ENCODE measurements at places on chromosomes 6 and 20.

DNA sequence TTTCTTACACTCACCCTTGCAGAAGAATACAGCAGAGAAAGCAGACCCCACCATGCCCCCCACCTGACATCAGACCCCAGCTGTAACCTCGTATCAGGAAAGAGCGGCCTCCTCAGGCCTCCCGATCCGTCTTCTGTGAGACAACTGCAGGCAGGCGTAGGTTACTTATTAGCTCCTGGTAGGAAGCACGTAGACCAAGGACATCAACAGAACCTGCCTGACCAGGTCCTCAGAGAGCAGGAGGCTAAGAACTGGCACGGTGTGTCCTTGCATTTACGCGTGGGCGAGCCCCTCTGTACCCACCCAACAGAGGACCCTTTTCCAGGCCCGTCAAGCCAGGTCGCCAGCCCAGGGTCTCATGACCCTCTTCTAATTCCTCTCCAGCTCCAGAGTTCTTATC lies 51.0 kb downstream of the ABHD12 start:
- DNase-seq, result no peak

- DNase-seq, result no peak
Measured at GRCh38 chr6:351011-351866, 40.3 kb upstream of the IRF4 start.

- no peak for DNase-seq
Measured at GRCh38 chr6:130467146-130468050, 101.6 kb downstream of the TMEM200A start.

GRCh38 chr6:47817749-47818148 lies 35.9 kb downstream of the OPN5 start:
- no peak for DNase-seq

DNA sequence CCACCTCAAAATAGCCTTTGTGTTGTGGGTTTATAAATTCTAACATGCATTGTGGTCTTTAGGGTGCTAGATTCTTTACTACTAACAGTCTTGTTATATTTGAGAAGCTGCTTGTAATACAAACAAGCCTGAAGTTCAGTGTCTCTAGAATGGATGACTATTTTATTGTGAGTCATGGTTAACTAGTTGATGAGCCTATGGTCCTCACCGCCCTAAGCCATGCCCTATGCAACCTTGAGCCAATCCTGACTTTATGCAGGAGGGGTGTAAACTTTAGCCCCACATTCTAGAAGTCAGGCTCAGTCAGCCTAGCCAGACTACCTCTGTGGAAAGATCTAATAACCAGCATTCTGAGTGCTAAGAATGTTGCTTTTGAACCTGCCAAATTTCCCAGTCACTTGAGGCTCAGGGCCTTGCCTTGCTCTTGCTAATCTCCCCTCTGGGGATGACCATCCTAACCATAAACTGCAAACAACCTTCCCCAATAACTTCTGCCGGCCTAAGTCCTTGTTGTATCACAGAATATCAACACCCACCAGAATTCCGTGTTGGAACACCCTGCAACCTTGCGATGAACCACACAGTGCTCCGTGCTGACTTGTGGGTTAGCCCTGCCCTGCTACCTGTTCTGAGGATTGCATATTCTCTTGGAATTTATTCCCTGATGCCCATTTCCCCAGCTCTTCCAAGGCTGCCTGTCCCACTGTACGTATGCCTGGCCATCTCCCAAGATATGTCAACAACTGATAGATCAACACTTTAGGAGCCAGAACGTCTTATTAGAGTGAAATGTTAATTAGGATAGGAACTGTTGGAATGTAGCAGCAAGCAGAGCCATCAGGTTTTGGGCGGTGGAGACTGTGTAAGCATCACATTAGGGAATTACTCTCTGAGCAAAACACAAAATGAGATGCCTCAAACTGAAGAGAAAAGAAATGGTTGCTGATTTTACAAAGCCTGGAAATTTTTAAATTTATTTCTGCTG lies 71.7 kb upstream of the CEP85L start:
- DNase-seq, result no peak

DNA sequence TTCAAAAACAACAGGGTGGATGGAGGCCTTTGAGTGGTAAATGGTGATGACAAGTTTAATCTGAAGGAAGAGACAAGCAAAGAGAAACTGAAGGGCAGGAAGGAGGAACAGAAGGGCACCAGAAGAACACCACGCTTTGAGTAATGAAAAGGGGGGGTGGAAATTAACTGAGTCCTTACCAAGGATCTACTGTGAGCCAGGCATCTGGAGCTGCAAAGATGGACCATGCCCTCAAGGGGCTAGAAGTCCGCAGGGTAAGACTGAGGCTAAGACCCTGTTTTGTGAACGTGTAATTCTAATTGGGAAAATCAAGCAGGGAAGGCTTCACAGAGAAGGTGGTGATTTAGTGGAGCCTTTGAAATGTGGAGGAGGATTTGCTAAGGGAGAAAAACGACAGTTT lies 1.6 kb downstream of the NDRG3 start:
- DNase-seq, result no peak

DNA sequence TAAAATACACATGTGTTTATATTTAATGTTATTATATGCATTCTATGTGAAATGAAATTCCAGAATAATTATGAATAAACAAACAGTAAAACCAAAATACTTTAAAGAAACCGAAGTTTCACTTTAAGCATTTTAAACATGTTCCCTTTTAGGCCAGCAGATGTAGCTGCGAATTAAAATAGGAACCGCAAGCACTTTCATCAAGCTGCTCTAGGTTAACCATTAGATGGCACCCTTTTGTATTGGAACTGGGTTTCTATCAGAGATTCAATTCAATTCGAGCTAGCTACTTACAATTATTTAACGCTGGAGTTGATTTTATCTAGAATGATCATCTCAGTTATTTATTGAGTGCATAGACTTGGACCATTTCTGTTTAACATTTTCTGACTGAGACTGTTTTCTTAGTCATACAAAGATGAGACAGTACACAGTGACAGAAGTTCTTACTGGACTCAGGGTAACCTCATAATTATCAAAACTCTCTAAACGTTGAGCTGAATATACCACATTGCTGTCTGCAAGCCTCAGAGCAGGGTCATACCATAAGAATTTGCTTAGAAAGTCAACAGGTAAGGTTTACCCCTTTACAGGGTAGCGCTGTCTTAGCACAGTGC lies 8.5 kb downstream of the TMEM242 start:
- peak; percentile 50 for DNase-seq

GRCh38 chr20:17849901-17850683 lies 118.5 kb downstream of the SNX5 start:
- DNase-seq, result peak; percentile 39

DNA sequence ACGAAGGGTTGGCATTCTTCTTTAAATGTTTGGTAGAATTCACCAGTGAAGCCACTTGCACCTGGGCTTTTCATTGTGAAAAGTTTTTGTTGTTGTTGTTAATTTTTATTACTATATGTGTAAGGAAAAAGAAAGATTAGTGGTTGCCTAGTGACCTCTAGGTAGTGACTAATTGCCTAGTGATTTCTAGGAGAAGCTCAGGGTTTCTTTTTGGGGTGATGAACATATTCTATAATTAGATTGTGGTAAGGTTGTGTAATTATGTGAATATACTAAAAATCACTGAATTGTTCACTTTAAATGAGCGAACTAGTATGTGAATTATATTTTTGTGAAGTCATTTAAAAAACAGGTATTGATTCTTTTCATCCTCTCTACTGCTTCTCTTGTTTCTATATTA lies 123.8 kb upstream of the TMEM170B start:
- DNase-seq, result no peak

- no peak for DNase-seq
Measured at GRCh38 chr20:62359491-62360121, 7.5 kb downstream of the LAMA5 start.

GRCh38 chr6:9458424-9458823 lies 956.5 kb downstream of the TFAP2A start:
- no peak for DNase-seq

GRCh38 chr6:30258204-30258603 lies 45.0 kb upstream of the TRIM26 start:
- DNase-seq, result no peak

- no peak for DNase-seq
Measured at GRCh38 chr6:35078226-35078850, 62.8 kb downstream of the TCP11 start.

DNA sequence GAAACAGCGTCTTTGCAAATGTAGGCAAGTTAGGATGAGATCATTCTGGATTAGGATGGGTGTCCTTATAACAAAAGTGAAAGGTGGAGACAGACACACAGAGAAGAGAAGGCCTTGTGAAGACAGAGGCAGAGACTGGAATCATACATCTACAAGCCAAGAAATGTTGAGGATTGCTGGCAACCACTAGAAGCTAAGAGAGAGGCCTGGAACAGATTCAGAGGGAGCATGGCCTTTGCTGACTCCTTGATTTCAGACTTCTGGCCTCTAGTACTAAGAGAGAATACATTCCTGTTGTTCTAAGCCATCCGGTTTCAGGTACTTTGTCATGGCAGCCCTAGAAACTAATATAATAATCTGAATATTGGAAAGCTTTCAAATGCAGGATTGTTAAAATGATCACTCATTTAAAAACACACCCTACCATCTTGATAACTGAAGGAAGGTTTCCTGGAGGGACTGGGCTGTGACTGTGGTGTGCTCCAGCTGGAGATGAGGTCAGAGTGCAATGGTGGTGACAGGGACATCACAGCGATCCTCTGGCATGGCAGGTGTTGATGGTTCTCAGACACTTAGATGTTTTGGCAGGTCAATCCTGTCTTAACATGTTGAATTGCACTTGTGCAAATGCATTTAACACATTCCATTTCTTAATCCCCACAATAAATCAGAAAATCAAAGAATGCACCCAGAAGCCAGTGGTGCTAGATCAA lies 25.1 kb downstream of the CD83 start:
- DNase-seq, result no peak

GRCh38 chr6:157984686-157985225 lies 3.1 kb downstream of the SYNJ2 start:
- no peak for DNase-seq

GRCh38 chr6:105075210-105075609 lies 104.6 kb downstream of the POPDC3 start:
- no peak for DNase-seq

GRCh38 chr20:29410806-29411457 lies 1846.5 kb upstream of the DEFB115 start:
- DNase-seq, result no peak

DNA sequence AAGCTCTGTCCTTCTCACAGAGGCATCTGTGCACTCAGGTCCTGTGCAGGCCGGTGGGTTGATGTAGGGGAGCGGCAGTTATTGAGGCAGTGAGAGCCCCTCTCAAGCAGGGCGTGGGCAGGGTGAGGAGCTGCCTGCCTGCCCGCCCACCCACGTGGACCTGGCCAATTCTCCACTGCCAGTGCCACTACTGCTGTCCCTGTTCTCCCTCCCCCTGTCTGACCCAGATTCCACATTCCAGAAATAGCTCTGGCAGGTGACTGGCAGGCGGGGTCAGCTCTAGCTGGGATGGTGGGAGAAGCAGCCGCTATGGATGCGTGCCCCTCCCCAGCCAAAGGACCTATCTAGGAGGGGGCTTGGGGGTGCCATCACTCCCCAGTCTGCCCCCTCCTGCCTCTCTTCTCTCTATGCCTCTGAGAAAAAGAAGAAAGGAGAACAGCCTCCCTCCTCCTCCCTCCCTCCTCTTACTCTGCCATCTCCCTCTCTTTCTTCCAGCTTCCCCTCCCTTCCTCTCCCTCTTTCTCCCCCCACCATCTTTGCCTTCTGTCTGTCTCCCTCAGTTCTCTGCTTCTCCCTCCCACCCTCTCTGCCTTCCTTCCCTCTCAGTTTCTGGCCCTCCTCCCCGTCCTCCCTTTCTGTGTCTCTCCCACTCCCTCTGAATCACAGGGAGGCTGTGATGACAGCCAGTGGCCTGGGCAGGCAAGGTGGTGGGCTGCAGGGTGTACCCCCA lies 86.5 kb upstream of the MYL9 start:
- DNase-seq, result no peak

- no peak for DNase-seq
Measured at GRCh38 chr6:11276911-11277274, 44.4 kb upstream of the NEDD9 start.

DNA sequence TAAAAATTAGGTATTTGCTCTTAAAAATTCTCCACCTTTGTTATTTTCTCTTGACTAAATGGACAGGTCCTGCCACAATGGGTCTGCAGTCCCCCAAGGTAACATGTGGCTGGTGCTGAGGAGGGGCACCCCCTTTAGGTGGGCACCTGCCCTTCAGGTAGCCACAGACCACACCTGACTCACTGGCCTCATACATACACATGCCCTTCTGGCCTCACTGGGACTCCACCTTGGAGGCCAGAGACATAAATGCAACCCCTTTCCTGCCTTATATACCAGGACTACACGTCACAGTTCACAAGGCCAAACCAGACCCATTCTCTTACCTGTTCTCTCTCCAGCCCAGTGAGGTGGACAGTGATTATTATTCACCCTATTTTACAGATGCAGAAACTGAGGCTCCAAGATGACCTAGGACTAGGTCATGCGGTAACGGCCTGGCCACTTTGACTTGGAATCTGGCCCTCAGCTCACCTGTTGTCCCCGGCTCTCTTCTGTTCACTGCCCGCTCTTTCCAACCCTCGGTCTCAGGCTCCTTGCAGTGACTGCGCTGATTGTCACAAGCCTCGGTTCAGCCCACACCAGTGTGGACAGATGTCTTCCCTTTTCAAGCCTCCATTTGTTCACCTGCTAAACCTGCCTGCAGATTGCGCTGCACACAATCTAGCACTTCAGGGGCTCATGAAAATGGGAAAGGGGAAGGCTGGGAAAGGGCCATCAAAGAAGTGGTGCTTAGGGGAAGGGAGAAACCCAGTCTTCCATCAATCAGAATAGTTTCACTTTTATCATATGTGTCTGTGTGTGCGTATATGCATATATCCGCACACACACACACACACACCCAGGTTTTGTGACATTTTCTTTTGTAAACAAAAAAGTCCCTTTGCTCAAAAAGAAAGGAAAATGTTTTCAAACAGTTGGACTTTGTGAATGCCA lies 121.7 kb downstream of the BCAS1 start:
- DNase-seq, result no peak

- DNase-seq, result no peak
Measured at GRCh38 chr6:34792605-34793500, 970 bp downstream of the BLTP3A start.

Data from fibroblast of skin of left biceps (primary cell).